Amniotic stem cell (primary cell): ENCODE measurements at places on chromosomes 6 and 20.

DNA sequence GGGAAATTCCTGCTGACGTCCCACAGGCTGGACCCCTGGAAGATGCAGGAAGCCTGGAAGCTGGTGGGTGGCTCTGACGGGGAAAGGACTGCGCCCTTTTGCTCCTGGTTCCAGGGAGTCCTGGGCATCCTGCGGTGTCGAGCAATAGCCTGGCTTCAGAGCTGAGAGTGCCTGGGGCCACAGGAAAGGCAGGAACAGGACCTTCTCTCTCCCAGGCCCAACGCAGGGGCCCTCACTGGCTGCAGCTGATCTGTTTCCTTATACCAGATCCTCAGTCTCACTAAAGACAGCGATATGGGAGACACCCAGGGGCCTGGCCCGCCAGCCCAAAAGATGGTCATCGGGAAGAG, 1.4 kb downstream of the B3GALT4 start:
- no peak for DNase-seq

GRCh38 chr20:1664911-1665310, 7.3 kb upstream of the SIRPG start:
- DNase-seq = no peak

- peak; percentile 64 for DNase-seq
These were observed 13.1 kb upstream of the NT5DC1 start for GRCh38 chr6:116087437-116088027.

DNA sequence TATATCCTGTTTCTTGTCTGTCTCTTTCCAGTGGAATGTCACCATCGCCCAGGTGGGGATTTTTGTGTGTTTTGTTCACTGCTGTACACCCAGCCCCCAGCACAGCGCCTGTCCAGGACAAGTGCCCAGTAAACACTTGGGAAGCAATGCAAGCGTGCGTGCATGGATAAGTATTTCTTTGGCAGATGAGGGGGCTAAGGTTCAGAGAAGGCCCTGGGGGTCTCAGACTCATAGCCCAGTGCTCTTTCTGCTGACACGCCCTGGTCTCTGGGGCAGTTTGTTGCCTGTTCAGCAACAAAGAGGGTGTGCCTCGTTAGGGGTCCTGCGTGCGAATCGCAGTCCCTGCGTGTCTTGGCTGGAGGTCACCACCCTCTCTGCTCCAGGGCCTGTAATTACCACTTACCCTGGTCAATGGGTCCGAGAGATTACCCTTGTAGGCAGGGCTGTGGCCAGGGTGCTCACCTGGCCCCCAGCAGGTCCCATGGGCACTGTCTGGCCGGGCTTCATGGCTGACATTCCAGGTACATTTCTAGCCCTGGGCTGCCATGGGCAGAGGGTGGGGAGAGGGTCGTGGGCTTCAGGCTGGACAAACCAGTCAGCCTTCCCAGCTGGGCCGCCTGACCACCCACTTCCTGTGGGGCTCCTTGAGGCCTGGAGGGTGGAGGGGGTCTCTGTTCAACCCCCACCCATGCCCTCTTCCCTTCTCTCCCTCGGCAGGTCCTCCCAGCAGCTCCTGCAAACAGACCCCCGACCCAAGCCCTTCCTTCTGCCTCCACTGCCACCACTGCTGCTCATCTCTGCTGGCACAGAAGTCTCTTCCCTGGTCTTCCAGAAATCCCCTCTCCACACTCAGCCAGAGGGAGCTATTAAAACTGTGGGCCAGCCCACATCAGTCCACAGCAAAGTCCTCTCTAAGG, 87.1 kb downstream of the CEBPB start:
- DNase-seq = no peak

GRCh38 chr6:11362564-11362963, 130.1 kb upstream of the NEDD9 start:
- DNase-seq = no peak

DNA sequence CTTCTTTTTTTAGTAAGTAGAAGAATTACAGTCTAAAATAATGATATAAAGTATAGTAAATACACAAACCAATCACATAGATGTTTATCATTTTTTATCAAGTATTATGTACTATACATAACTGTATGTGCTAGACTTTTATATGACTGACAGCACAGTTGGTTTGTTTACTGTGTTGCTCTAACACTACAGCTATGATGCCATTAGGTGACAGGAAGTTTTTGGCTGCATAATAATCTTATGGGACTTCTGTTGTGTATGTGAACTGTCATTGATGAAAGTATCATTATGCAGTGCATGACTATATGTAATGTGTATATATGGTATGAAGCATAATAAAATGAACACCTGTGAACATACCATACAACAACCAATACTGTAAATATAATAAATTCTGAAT, 104.0 kb downstream of the ZFAND3 start:
- no peak for DNase-seq

DNA sequence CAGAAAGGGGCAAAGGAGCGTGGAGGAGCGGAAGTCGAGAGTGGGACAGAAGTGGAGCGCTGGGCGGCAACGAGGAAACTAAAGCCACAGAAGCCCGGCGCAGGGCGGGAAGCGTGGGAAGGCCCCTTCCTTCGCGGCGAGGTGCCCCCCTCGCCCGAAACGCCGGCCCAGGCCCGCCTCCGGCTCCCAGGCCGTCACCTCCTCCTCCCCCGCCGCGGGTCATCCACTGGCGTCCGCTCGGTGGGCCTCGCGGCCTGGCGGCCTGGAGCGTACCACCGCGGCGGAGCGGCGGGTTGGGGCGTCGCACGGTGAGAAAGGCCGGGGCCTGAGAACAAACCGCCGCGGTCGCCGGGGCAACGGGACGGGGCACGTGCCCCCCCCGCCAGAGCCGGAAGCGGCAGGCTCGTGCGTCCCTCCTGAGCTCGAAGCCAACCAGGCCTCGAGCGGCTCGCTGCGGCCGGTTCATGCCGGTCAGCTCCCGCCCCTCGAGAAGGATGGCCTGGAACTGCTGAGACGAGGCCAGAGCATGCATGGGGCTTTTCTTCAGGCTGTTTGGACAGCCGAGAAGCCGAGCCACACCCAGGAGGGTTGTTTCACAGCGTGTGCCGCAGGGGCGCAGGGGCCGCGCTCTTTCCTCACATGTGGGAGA, at the start of gene TCP11:
TSS of gene TCP11 (minus strand) at position 333 of the 649 bp plus-strand sequence. CDS start 469 bp downstream, outside the sequence.
- DNase-seq = no peak

GRCh38 chr6:12369355-12369754, 79.2 kb downstream of the EDN1 start:
- DNase-seq = no peak

DNA sequence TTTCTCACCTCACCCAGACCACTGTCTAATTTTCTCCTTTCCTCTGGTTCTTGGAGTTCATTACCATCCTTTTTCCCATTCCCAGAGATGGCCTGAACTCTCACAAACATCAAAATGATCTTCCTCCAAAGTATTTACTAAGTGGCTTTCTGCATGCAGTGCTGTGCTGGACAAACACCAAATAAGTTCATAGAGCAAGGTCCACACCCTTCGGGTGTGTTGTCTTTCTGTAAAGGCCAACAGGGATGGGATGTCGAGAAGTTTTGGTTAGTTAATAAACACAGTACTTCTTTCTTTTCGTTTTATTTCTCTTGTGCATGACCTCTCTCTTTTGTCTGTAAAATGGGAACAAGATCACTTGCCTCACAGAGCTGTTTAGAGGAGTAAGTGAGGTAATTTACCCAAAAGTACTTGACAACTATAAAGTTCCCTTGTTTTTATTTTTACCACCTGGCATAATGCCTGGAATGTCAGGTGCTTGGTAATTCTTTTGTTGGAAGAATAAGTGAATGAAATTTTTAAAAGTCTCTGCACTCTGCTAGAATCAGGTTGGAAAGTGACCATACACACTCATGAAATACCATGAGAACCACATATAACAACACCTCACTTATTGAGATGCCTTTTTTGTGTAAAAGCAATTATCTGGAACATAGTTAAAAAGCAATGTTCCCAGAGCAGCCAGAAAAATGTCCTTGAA, 22.8 kb upstream of the CCN6 start:
- no peak for DNase-seq

GRCh38 chr6:3329393-3330051, 70.8 kb downstream of the PSMG4 start:
- no peak for DNase-seq

GRCh38 chr20:16215041-16215440, 358.2 kb downstream of the KIF16B start:
- no peak for DNase-seq

DNA sequence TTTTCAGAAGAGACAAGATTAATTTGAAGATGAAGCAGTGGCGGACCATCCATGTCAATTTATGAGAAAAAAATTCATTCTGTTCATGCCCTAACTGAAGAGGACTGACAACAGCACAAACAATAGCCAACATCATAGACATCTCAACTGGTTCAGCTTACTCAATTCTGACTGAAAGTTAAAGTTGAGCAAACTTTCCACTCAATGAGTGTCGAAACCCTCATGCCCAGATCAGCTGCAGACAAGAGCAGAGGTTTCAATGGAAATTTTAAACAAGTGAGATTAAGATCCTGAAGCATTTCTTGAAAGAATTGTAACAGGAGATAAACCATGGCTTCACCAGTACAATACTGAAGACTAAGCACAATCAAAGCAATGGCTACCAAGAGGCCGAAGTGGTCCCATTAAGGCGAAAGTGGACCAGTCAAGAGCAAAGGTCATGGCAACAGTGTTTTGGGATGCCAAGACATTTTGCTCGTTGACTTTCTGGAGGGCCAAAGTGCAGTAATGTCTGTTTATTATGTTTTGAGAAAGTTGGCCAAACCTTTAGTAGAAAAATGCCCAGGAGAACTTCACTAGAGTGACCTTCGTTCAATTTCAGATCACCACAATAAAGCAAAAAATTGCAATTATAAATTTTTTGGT, 6.1 kb upstream of the SFT2D1 start:
- DNase-seq = no peak
